NAMALWA (cell line): ENCODE measurements at places on chromosomes 5 and 9.

GRCh38 chr9:28121366-28121765 is 548.1 kb upstream of the C9orf72 start:
- no peak for DNase-seq

DNA sequence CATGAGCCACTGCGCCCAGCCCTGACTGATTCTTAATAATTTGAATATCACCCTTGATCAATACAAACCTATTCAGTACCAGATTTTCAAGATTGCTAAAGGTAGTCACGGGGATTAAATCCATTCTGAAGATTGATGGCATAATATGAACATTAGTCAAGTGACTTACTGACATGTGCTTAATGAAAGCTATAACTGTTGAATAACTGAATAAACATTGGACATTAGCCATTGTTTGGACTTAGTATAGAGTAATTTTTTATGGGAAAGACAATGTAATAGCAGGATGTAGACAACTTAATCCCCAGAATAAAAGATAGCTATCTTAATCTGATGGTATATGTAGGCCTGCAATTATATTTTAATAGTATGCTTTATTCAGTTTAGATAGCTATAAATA is 35.0 kb upstream of the VPS13A start:
- DNase-seq = no peak

GRCh38 chr5:132489871-132490483 is 596 bp downstream of the IRF1 start:
- peak; percentile 48 for DNase-seq

GRCh38 chr9:129441852-129442251 is 179.0 kb downstream of the C9orf50 start:
- DNase-seq = no peak

DNA sequence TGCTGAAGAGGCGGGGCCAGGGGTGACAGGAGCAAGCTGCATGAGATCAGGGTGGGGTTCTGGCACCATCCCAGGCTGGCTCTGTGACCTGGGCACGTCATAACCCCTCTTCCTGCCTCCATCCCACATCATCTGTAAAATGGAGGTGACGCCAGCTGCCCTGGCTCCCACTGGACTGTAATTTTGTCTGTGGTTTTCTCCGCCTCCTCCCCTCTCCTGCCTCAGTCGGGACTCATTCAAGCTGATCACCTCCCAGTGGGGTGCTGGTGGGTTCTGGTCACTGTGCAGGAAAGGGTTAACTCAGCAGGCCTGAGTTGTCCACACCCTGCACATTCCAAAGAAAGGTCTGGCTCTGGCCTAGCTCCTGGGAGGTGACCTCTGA is 128.2 kb downstream of the RXRA start:
- DNase-seq = no peak

DNA sequence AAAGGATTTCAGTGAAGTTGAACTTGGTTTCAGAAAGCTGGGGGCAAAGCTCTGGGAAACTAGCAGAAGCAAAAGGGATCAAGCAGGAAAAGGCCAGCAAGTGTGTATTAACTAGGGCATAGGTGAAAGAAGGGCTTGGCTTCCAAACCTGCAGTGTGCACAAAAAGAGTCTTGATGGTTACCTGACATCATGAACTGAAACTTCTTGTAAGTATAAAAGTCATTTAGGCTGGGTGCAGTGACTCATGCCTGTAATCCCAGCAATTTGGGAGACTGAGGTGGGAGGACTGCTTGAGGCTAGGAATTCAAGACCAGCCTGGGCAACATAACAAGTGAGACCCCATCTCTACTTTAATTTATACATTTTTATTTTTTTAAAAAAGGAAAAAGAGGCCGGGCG is 216.4 kb downstream of the EPB41L4A start:
- DNase-seq = no peak

- peak; percentile 48 for DNase-seq
Measured at GRCh38 chr5:83731638-83732037, 11.0 kb upstream of the HAPLN1 start.

DNA sequence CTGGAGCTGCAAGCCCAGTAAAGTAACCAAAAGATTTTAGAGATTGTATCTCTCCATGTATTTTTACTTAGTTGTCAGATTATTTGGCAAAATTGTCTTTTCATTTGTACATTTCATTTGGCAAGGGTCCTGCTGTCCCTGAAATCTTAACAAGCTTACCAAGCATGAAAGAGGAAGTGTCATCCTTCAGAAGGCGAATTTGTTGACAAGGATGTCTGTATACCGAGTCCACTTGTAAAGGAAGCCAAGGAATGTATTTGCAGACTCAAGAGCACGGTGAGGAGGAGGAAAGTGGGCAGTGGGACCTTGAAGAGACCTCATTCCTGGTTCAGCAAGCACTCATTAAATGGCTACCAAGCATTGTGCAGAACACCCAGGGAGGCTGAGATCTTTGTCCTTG is 7.5 kb upstream of the OTULINL start:
- no peak for DNase-seq

DNA sequence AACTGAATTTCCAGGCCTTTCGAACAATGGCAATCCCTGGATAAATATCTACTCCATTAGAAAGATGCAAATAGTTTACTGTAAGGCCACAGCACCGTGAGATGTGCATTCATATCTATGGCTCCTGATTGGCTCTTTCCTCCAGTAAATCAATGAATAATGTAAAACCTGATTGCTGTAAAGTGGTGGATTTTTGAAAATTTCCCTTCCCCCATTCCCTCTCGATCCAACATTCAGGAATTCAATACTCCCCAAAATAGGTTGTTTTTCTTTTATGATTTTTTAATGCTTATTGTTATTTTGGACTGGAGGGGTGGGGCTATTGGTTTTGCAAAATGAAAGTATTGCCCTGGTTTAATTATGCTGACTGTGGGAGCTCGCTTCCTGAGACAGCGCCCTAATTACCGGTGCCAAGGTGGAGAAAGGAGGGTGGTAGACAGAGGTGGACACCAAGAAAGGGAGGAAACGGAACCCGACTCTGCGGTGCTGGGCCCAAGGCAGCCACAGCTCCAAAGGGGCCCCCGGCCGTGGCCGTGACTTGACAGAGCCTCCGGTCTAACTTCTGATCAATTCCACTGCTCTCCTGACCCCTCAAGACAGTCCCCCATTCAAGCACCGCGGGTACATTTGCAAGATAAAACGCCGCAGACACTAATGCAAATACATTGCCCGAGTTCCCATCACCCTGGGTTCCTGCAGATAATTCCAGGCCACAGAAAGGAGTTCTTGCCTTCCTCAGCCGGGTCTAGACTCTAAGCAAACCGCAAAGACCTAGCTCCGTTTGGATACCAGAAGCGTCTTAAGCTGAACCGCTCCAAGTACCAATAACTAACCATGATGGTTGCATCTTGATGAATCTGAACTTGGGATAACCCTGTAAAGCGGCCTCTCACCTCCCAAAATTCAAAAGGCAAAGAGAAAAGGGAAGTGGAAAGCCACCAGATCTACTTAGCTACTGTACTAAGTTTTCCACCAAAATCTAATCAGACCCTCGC is 211.2 kb downstream of the MEF2C start:
- DNase-seq = no peak

- no peak for DNase-seq
Measured at GRCh38 chr9:71744754-71745521, 23.4 kb downstream of the CEMIP2 start.

GRCh38 chr5:29367176-29367833 is 1826.2 kb upstream of the CDH6 start:
- peak; percentile 20 for DNase-seq

DNA sequence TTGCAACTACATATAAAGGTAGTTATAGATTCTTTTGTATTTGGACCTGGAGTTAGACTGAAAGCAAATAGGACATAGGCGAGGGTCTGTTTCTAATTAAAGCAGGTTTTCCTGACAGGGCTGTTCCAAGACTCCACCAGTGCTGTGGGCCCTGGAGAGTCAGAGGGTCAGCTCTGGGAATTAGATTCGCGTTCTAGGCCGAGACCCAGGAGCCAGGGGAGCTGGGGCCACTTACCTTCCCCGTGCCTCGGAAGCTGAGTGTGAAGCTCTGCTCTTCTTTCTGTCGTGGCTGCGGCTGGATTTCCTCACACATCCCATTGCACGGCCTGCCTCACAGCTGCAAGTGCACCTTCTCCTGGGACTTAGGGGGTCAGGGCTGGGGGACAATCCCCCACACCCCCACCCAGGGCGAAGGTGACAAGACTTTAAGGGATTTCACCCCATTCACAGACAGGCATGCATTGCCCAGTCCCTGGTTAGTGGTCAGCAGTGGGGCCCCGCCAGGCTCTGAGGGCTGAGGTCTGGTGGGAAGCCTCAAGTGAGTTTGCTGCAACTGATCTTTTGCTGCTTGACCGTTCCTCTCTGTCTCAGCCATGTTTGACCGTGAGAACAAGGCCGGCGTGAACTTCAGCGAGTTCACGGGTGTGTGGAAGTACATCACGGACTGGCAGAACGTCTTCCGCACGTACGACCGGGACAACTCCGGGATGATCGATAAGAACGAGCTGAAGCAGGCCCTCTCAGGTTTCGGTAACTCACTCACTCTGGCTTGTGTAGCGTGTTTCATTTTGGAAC is 15.3 kb upstream of the AHRR start:
- DNase-seq = no peak

- DNase-seq = no peak
Measured at GRCh38 chr9:88628114-88628513, 93.1 kb downstream of the NXNL2 start.

DNA sequence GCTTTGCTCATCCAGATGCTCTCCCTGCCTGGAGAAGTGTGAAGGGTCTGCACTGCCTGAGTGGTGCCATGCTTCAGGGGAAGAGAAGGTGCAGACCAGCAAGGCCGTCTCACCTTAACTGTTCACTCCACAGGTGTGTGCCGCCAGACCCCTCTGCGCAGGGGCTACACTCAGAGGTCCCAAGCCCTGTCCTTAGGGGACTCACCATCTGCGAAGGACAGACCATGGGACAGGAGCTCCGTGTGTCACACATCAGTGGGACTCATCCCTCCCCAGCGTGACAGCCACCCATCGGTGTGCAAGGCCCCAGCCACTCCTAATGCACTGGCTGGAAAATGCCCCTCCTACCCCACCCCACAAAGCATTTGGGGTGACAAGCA is 142.9 kb downstream of the OLFM1 start:
- DNase-seq = no peak

DNA sequence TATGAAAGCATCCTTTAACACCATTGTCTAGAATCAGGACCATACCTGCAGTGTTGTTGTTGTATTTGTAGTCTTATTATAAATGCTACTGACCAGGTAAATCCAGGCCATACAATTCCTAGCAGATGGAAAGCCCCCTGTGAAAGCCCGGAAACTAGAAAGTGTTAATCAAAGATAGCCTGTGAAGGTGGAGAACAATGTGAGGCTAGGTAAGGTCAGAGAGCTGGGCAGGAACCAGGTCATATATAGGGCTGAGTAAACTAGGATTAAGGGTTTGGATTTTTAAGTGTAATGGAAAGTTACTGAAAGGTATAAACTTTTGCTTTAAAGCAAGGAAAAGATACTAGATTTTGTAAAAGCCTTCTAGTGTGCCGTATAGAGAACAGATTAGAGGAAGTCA is 6.7 kb downstream of the LRRC70 start:
- DNase-seq = no peak

- DNase-seq = peak; percentile 60
Measured at GRCh38 chr9:133731876-133732638, 6.1 kb downstream of the SARDH start.

DNA sequence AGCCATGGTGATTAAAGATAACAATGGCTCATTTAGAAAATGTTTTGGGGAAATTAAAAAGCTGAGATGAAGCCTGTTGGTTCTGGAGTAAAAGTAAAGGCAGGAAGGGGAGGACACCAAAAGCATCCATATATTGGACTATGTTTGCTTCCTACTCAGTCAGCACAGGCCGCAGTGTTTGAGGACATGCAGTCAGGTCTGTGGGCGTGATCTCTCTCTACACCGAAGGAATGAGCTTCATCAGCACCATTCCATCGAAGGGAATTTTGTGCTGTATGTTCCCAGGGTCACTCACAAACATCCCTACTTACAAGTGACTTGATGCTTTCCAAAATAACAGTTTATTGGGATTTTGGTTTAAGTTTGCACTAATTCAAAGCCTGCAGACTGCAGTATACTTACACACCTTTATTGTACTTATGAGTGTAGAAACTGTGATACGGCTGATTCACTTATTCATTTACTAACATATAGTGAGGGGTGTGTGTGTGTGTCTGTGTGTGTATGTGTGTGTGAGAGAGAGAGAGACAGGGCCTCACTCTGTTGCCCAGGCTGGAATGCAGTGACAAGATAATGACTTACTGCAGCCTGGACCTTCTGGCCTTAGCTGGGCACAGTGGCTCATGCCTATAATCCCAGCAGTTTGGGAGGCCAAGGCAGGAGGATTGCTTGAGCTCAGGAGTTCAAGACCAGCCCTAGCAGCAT is 13.4 kb upstream of the CDK5RAP2 start:
- DNase-seq = no peak

DNA sequence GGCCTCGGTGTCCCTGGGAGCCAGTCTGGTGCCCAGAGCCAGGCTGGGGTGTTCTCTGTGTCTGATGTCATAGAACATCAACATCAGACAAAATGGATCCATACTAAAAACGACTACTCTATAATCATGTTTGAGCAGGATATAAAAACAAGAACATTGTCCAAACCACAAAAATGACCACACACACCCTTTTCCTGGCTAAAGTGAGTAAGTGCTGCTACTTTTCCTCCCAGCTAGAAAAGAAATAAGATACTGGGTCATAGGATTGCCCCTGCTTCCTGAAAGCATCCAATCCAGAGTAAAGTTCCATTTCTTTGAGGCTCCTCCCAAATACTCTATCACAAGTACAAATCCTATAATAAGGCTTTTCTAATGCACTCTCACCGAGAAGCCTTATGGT is 19.7 kb upstream of the TRAF1 start:
- DNase-seq = no peak

GRCh38 chr5:58071566-58071965 is 388.3 kb downstream of the PLK2 start:
- DNase-seq = no peak

DNA sequence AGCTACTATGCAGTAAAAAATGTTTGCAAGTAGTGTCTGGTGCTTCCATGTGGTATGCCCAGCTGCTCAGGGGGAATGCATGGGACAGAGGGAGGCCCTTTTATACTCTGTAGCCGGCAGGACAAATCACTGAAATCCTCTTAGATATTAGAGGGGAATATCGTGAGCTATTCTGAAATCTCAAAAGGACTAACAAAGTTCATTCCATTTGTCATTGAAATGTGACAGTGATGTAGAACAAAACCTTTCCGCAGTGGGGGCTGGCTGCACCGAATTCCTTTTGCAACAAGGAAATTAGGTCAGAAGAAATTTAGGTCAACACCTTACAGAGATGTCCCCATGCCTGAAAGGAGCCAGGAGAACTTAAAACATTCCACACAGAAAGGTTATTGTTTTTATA is 72.4 kb upstream of the MEF2C start:
- DNase-seq = no peak

GRCh38 chr5:38447786-38448185 is 108.7 kb downstream of the LIFR start:
- no peak for DNase-seq

- peak; percentile 92 for DNase-seq
Measured at GRCh38 chr5:151758430-151759241, at the start of gene ATOX1. Gene ATOX1, minus strand, starts transcription at chr5:151758631. Its CDS starts 80 bp downstream, at chr5:151758551.

DNA sequence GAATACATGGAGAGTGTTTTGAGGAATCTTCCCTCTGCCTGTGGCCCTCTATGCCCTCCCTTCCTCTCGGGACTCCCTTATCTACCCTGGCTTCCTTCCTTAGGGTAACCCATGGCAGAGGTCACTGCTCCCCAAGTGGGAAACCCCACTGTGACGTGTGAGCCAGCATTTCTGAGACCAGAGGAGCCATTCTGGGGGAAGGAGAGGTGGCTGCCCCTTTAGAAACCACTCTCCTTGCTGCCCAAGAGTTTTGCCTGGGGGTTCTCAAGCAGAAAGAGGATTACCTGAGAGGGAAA is 23.1 kb downstream of the CCNJL start:
- no peak for DNase-seq

GRCh38 chr9:79551994-79552393 is 19.8 kb upstream of the TLE4 start:
- DNase-seq = no peak
